ENCODE measurements at places on chromosomes 11 and 22.

GRCh38 chr22:49350441-49351121 lies 477.1 kb downstream of the BRD1 start:
- no peak for DNase-seq

DNA sequence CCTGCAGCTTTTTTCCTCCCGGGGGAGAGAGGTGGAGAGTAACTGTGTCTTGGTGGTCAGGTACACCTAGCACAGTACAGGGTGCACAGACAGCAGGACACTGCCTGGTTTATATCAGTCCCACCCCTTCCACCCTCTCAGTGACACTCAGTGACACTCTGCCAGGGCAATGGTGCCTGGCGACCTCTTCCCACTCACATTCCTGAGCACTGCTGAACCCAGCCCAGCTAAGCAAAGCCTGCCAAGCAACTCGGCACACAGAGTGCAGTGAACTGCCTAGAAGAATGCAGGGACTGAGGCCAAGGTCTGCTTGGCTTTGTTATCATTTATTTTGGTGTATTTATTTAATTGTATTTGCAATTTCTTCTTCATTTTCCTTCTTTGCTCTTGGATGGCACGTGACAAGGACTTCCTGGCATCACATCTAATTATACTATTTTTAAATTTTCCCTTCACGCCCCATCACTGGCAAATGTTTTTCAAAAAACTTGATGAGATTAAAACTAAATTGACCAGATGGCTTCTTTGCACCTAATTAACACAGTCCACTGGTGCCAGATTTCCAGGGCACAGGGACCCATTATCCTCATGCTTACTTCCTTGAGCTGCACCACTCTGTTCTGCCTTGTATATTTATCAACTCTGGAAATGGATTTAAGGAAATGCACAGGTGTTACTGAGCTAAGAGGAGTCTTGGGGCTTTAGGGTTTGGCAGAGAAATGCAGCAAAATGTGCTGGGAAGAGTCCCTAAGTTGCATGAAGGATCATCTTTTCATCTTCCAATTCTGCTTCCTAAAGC lies 205.6 kb downstream of the ADAMTS15 start:
- DNase-seq = no peak

- no peak for DNase-seq
Measured at GRCh38 chr11:75697906-75698581, 19.6 kb upstream of the MOGAT2 start.

- DNase-seq = no peak
Measured at GRCh38 chr22:33028234-33028633, 29.9 kb downstream of the SYN3 start.

DNA sequence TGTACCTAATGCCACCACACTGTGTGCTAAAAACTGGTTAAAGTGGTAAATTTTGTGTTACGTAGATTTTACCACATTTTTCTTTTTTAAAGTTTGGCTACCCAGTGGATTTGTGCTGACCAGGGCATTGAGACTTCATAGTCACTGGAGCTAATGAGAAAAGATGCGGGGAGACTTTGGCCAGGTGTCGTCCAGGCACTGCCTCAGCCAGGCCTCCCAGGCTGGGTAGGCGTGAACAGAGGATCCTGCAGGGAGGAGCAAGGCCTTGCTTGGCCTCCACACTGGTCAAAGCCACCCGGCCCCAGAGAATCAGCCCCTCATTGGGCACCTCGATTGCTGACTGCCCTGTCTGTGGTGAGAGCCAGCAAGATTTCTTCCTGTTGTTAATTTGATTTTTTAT lies 13.4 kb upstream of the MGAT3 start:
- no peak for DNase-seq

- no peak for DNase-seq
Measured at GRCh38 chr11:36278531-36279282, 10.5 kb downstream of the COMMD9 start.

DNA sequence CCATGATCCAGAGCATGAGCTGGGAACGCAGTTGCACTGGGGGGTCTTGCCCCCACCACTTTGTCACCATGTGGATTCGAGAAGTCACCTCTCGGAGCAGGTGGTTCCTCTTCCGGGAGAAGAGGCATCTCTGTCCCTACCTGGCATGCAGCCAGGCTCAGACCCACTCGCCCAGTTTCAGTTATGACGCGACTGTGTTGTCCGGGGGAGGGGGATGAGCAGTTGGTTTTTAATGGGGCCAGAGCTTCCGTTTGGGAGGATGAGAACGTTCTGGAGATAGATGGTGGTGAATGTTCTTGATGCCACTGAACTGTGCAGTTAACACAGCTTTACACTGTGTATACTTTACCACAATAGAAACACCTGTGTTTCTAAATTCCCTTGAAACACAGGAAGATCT lies 41.5 kb downstream of the DHCR7 start:
- no peak for DNase-seq

- DNase-seq = no peak
Measured at GRCh38 chr22:46797355-46797754, 34.9 kb downstream of the TBC1D22A start.

- no peak for DNase-seq
Measured at GRCh38 chr11:89416961-89417360, 74.2 kb downstream of the NOX4 start.

- no peak for DNase-seq
Measured at GRCh38 chr11:61834278-61835048, 6.4 kb downstream of the FADS2 start.

GRCh38 chr11:79017811-79018210 lies 423.0 kb downstream of the TENM4 start:
- DNase-seq = no peak

All from SJSA1 (cell line).